ENCODE measurements at places on chromosomes 1 and 21. TPM values are rescaled to one million over a fixed set of nuclear protein-coding genes. Genes with fewer than 3 reads are reported as not detected.

CFAP74 gene
- polyA plus RNA-seq, result not detected

CLDN14 gene
- polyA plus RNA-seq, result not detected

RBM11 gene
- not detected for polyA plus RNA-seq

HSD11B1 gene
- 4.5 TPM for polyA plus RNA-seq

KRTAP21-2 gene
- not detected for polyA plus RNA-seq

DENND2C gene
- 0.64 TPM for polyA plus RNA-seq
